B cell (primary cell): ENCODE measurements at places on chromosomes 13 and 19. TPM values are rescaled to one million over a fixed set of nuclear protein-coding genes. Genes with fewer than 3 reads are reported as not detected.

GRCh38 chr19:49651029-49651819 is 9.2 kb downstream of the SCAF1 start:
- no peak for DNase-seq

- no peak for DNase-seq
These were observed 15.2 kb downstream of the BCAT2 start for GRCh38 chr19:48795685-48796070.

DNA sequence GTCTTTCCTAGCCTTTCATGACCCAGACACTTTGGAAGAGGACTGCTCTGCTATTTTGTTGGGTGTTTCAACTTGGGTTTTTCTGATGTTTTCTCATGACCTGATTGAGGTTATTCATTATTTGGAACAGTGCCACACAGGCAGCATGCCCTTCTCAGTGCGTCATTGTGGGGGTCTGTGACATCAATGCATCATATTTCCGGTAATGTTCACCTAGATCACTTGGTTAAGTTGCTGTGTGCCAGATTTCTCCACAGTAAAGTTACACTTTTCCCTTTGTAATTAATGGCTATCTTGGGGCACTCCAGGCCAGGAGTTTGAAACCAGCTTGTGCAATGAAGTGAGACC is 124.4 kb downstream of the SIPA1L3 start:
- DNase-seq, result no peak

The CDK8 gene
- total RNA-seq, result 13.5 TPM in 2 replicates

The SELENOV gene
- total RNA-seq, result not detected in 2 replicates

The ZNF578 gene
- total RNA-seq, result 3.7 and 5.6 TPM in 2 replicates

The TMEM59L gene
- not detected in 2 replicates for total RNA-seq

The PSG3 gene
- not detected in 2 replicates for total RNA-seq

The RFPL4A gene
- not detected in 2 replicates for total RNA-seq
